ENCODE measurements at places on chromosomes 1 and 21.
A peak's percentile ranks its signal among the peaks of the same experiment; 100 is the strongest.

- DNase-seq = no peak
Observed at GRCh38 chr1:65208563-65208973, 60.6 kb downstream of the AK4 start.

GRCh38 chr1:236172041-236172579 lies 29.8 kb downstream of the GPR137B start:
- no peak for DNase-seq

- DNase-seq = peak; percentile 71
Observed at GRCh38 chr1:67850151-67850551, 16.9 kb upstream of the GNG12 start.

DNA sequence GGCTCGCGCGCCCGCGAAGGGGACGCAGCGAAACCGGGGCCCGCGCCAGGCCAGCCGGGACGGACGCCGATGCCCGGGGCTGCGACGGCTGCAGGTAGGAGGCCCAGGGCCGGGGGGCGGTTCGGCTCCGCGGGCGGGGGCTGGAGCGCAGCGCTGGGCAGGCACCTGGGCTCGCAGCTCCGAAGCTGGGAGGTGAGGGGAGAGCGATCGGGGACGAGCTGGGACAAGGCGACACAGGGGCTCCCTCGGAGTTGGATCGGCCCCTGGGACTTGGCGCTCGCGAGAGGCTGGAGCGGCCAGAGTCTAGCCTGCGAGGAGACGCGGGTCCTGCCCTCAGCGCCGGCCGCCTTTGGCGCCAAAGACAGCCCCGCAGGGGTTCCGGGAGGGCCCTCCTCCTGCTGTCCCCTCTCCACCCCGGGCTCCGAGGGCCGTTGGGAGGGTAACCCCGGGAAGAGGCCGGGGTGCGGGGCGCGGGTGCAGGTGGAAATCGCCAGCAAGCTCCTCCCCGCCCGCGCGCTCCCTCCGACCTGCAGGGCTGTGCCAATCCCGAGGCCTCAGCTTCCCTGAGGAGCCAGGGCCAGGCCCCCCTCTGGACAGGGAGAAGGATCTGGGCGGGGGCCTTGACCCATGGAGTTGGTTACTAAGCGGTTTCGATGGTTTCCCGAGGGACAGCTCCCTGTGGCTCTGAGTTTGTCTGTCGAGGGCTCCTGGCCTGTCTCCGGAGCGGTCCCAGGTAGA lies 401 bp downstream of the TP73 start:
- peak; percentile 38 for DNase-seq

DNA sequence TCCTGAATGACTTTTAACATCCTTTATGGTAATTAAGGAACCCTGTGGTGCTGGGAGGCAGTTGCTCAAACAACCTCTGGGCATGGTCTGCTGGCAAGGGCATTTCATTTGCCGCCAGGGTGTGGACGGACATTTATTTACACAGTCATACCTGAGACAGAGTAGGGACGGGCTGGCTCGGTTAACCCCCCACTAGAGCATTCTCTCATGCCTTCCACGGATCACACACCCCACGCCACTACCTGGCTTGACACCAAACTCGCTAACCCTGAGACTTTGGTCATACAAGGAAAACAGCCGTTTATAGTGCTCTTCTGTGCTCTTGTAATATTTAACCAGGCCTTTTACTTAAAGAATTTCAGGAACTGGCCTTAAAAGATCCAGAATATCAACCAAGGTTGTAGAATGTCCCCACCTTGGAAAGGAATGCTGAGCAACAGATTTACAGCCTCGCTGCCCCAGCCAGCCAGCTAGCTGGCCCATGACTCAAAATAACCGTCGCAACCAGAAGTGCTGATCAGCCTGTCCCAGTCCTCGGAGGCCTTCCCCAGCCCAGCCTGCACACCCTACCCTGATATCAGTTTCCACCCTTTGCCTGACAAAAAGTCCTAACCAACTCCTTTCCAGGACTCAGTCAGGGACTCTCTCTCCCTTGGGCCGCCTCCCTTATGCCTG lies 6.5 kb upstream of the PDXK start:
- peak; percentile 92 for DNase-seq

- DNase-seq = no peak
Observed at GRCh38 chr1:8629241-8630091, 188.0 kb downstream of the RERE start.

Data from HT-29 (cell line).